ENCODE measurements at places on chromosomes 6 and 20.
A peak's percentile ranks its signal among the peaks of the same experiment; 100 is the strongest.

DNA sequence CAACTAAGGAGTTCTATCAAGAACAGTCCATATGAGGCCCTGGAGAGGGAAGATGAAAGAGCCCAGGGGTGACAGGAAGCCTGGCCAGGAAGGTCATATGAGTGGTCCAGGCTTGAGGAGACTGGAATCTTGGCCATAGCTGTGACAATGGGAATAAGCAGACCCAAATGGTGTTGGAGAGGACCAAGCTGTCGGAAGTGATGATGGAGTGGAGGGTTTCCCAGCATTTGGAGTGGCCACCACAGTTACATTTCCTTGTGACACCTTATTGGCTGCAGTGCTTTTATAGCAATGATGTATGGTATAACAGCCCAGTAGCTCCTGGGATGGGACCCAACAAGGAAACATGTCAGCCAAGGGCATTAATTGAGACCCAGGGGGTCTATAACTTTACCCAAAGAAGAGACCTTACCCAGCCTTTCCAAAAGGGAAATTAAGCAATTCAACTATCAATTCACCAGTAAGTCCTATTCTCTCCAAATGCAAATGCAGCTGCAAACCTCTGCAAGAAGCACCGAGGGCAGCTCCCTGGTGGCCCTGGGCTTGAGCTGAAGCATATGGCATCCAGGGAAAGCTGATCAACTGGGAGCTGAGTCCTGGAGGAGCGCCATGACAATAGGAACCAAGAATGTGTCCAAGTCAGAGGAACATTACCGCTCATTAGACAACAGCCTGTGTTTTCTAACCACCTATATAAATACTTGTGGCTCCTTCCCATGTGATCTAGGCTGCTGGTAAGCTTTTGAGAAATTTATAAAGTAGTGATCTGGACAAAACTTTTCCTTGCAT, 219.4 kb downstream of the SOD2 start:
- no peak for DNase-seq

DNA sequence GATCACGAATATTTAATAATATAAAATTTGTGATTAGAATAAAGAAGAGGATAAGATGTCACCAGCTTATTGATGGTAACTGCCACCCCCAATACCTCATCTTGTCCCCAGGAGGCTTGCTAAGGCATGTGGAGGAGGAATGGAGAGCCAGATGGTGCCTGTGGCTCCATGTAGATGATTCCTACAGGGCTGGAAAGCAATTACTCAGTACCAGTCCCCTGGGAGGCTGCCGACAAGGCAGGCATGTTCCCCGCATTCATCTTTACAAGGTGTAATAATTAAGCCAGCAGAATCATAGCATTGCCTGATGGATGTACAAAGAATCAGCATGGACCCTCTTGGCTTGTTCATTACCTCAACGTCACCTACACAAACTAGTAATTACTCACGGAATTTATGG, 155.3 kb downstream of the PLCB1 start:
- DNase-seq = no peak

DNA sequence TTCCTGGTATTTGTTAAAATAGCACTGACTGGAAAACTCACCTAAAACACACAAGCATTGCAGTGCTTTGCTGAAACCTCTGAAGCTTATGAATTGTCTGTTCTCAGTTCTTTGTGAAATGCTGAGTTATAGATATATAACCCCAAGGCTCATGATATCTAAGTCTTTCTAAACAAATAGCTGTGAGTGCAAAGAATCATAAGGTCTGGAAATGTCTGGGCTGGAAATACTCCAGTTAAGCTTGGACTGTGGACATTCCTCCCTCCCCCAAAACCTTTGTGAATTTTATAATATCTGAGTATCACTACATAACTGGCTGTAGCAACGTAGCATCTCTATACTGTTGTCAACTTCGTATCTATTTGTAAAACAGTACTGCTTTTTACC, 69.1 kb downstream of the CBLN4 start:
- no peak for DNase-seq

DNA sequence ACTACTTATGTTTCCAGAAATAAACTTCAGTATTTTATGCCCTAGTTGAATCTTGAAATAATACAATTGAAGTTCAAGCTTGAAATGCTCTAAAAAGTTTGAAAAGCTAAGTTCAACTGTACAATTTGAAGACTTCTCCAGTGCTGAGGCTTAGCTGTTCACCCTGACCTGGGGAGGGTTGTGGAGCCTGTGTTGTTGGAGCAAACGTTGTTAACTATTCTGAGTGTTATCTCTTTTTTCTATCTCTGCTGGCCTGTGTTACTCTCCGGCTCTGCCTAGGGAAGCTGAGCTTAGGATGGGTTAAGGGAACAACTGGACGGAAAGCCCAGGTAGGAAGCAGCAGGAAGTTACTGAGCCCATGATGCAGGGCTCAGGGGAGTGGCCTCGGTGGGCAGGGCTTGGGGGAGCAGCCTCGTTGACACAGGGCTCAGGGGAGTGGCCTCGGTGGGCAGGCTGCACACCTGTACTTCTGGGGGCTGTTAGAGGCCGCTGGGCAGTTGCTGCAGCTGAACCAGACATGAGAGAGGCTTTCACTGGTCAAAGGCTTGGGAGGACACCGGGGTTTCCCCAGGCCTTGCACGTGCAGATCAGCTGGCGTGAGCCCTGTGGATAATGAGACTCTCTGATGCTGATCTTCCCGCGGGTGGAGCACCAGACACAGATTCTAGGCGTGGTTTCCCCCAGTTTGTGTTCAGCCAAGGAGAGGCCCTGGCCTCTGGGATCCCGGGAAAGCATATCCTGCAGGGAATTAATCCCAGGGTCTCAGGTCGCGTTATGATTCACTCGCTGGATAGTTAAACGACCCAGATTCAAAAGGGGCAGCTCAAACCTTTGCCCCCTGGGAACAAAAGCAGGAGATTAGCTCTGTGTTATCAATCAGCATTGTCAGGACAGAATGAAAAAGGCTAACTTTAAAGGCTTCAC, 58.9 kb downstream of the ERMARD start:
- peak; percentile 56 for DNase-seq

GRCh38 chr20:62888406-62888805, 26.8 kb upstream of the TCFL5 start:
- DNase-seq = no peak
